ENCODE measurements at places on chromosomes 3 and 15.
A peak's percentile ranks its signal among the peaks of the same experiment; 100 is the strongest.

- DNase-seq: no peak
These were observed 698.7 kb downstream of the NTRK3 start for GRCh38 chr15:87557881-87558280.

DNA sequence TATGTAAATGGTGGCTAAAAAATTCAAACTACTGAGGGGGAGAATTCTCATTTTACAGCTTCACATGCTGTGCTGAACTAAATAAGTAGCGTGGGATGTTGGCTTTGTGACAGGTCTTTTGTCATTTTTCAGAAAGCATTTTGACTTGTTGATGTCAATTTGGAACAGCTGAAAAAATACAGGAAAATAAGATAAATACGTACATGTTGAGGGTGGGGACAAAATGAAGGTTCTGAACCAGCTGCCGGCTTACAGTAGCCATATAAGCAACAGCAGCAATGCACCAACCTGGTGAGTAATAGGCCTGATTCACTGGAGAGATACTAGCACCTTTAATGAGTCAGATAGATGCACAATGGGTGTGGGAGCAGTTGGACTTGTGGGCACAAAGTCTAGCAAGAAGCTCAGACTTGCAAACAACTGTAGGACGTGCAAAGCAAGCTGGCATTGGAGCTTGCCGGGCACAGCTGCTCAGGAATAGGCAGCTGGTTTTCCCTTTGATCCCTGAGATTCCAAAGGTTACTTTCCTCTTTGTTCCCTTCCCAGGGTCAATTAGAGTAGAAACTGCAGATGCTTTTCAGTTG lies 12.9 kb downstream of the B3GNT5 start:
- no peak for DNase-seq

DNA sequence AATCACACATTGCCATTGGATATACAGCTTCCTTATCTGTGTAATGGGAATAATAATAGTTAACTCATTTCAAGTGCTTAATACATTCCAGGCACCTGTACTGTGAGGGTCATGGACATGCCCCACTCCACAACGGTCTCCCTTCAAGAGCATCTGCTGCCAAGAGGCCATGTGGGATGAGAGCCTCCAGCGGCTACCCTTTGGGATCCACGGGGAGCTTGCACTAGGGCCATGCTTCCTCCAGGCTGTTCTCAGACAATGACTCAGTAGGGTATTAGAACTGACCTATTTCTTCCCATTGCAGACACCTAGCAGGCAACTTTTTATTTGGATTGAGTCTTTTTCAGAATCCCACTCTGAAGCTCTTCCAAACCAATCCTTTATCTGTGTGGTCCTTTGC lies 1078.9 kb downstream of the TUSC7 start:
- DNase-seq: no peak

- no peak for DNase-seq
These were observed 737.1 kb downstream of the MECOM start for GRCh38 chr3:168926426-168926825.

- no peak for DNase-seq
These were observed 32.1 kb downstream of the DNASE1L3 start for GRCh38 chr3:58178528-58179234.

- no peak for DNase-seq
These were observed 71.2 kb downstream of the TAMM41 start for GRCh38 chr3:11775493-11775892.

- DNase-seq: no peak
These were observed 90.9 kb downstream of the RAP2B start for GRCh38 chr3:153252963-153253362.

- DNase-seq: no peak
These were observed 175.8 kb upstream of the MME start for GRCh38 chr3:154904328-154904727.

GRCh38 chr15:90414408-90415028 lies 26.5 kb downstream of the IQGAP1 start:
- no peak for DNase-seq

GRCh38 chr3:55285156-55285555 lies 201.9 kb downstream of the WNT5A start:
- DNase-seq: no peak

DNA sequence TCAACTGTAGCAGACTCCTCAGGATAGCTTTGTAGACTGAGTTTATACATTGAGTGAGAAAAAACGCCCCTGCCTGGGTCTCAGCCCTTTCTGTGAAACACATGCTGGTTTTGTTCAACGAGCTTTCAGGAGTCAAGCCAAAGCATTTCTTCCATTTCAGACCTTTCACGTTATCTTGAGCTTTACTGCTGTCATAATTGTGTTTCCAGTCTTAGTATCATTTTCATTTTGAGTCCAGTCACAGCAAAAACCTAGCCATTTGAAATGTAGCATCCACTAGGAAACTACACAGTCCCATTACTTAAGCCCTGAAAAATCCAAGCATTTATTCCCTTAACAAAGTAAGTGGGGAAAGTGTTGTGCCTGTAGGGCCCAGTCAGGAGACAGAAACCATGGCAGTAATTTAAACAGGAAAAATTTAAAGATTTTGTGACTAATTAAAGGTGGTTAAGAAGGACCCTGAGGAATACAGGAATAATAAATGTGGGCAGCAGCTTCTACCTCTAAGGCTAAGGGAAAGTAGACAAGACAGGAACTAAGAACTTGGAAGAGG lies 110.1 kb upstream of the ABHD17C start:
- no peak for DNase-seq

DNA sequence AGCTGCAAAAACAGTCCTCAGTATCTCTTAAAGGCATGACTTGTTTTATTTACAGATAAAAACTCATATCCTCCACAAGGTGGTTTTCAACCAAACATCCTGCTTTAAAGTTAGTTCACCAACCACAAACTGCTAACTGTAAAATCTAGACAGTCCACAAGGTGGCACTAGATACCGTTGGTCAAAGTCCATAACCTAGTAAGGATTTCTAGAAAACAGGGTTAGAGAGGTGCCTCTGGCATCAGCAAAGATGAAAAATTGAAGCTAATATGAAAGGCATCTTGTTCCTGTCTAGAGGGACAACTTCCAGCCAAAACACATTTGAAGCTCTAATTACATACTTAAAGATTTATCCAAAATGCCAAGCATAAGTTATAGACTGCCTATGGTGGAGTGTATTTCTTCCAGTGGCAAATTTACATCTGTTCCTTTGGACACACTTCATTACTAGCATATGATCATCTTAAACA lies 56.0 kb downstream of the ZMAT3 start:
- peak; percentile 30 for DNase-seq

- no peak for DNase-seq
These were observed 15.9 kb upstream of the SH3BP5 start for GRCh38 chr3:15348246-15348645.

- DNase-seq: no peak
These were observed 26.1 kb upstream of the NECTIN3 start for GRCh38 chr3:111045564-111045963.

DNA sequence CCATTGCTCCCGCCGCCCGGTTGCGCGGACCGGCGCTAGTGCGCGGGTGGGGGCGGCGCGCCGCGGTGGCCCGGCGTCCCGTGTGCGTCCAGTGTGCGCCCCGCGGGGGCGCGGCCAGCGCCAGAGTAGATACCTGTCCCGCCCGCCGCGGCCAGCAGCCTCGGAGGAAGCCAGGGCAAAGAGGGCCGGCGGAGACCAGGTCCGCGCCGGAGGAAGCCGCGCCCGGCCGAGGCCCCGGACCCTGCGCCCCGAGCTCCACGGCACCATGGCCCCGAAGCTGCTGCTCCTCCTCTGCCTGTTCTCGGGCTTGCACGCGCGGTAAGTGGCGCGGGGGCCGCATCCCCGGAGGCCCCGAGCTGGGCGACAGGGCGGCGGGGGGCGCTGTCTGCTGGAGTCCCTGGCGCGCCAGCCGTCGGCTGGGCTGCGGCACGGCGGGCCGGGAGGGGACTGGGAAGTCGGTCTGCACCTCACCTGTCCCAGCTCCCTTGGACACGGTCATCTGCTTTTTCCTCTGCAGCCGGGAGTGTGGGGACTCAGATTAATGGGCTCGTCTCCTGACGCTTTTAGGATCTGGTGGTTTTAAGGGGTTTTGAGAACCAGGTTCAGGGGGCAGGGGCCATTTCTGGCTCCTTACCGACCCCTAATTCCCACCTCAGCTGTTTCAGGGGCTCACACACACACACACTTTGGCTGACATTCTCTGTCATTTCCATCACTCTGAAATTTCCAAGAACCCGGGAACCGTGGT lies 464 bp downstream of the GABRG3 start:
- no peak for DNase-seq

DNA sequence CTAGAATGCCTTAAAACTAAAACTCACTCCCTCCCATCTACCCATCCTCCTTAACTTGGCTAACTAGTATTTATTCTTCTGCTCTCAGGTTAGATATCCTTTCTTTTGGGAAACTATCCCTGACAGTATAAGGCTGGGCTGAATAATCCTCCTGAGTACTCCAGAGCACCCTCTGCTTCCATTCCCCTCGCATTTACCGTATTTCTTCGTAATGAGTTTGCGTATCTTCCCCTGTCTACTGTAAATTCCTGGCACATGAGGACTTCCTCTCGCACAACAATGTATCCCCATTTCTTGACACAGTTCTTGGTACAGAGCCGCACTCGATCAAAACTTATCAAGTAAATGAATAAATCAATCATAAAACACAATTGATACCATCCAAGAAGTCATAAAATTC lies 82.9 kb upstream of the AKAP13 start:
- DNase-seq: no peak

GRCh38 chr3:125443923-125444322 lies 68.8 kb upstream of the ZNF148 start:
- no peak for DNase-seq

DNA sequence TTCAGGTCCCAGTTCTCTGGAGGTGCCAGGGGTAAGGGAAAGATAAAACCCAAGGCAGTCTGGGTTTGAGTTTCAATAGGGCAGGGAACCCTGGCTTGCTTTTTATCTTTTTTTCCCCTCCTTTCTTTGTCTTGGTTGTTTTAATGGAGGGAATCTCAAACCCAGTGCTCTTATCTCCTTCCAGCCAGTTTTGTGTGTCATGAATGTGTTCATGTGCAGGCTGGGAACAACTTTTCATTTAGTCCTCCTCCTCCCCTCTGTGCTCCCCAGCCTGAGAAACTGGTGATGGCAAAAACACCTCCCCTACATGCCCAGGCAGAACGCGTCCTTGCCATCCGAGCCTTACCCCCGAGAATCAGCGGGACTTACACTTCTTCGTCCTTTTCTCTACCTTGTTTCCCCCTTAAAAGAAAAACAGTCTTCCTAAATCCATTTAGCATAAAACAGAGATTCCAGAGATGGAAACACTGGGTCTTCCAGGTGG lies 10.9 kb downstream of the SEMA3G start:
- DNase-seq: no peak

GRCh38 chr3:43217206-43217605 lies 69.1 kb upstream of the SNRK start:
- DNase-seq: no peak

- DNase-seq: no peak
These were observed 45.9 kb upstream of the THUMPD3 start for GRCh38 chr3:9316881-9317361.

DNA sequence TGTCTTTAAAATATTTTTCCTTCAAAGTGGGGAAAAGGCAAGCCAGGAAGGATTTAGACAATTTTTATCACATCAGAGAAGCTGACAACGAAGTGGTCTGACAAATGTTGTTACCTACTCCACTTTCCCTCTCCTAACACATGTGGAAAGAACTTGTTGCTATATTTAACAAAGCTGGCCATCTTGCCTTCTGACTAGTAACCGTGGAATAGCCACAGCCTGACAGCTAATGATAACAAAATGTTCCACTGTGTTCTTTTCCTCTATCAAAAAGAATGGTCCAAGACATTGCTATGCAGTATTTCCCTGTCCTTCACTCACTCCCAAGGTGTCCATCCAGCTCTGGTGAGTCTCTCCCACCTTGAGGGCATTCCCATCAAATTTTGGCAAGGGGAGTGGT lies 481.4 kb upstream of the THBS1 start:
- no peak for DNase-seq

GRCh38 chr3:137121704-137122314 lies 164.0 kb downstream of the IL20RB start:
- DNase-seq: no peak

GRCh38 chr15:52018244-52018643 lies 775 bp upstream of the MAPK6 start:
- DNase-seq: no peak

GRCh38 chr15:86659724-86660411 lies 580.2 kb downstream of the AGBL1 start:
- no peak for DNase-seq

DNA sequence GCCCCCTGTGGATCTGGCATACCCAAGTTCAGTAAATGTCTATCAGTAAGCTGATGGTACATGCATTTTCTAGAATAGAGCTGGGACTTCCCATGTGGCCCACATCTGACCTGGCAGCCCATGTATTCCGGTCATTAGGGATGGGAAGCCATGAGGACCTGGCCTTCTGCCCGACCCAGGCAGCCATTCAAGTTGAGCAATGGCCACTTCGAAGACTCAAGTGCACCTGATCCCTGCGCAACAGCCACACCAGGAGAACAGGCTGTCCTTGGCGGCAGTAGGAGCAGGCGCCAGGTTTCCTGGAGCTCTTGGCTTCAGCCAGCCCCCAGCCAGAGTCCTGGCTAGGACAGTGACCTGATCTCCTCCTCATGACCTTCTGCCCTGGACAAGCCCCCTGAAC lies 14.6 kb downstream of the HEMK1 start:
- DNase-seq: no peak

DNA sequence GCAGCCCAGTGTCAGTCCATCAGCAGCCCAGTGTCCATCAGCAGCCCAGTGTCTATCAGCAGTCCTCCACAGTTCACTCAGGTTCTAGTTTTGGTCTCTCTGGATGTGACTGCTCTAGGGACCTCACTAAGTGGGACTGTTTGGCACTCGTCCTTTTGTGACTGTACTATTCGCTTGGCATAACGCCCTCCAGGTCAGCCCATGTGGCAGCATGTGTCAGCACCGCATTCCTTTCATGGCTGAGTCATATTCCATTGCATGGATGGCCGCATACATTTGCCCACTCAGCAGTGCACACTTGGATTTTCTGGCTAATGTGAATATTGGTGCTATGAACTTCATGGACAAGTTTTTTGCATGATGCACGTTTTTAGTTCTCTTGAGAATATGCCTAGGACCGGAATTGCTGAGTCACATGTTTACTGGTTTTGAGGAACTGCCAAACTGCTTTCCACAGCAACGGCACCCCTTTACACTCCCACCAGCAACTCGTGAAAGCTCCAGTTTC lies 16.4 kb downstream of the CHST13 start:
- peak; percentile 84 for DNase-seq

DNA sequence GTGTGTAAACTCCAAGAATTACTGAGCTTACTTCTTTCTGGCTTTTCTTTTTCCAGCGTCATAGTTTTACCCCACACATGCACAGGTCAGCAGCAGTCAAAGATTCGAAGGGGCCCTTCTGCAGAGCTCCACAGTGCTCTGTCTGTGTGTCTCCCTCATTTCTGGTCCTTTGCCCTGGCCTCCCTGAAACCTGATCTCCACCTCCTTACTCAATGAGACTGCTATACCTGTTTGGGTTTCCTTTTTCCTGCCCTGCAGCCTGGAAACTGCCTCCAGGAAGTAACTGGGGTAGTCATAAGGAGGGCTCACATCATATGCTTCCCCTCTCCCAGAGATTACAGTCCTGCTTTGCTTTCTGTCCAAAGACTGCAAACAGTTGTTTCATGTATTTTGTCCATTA lies 82.8 kb upstream of the TNIK start:
- DNase-seq: no peak

GRCh38 chr3:173709026-173709425 lies 311.5 kb downstream of the NLGN1 start:
- DNase-seq: no peak

- DNase-seq: no peak
These were observed 45.1 kb upstream of the PLXND1 start for GRCh38 chr3:129651435-129652202.

All from GF-D8 (cell line).